CD4-positive, alpha-beta T cell treated with Interleukin-17A for 1 hour (primary cell): ENCODE measurements at places on chromosomes 5 and 9.

DNA sequence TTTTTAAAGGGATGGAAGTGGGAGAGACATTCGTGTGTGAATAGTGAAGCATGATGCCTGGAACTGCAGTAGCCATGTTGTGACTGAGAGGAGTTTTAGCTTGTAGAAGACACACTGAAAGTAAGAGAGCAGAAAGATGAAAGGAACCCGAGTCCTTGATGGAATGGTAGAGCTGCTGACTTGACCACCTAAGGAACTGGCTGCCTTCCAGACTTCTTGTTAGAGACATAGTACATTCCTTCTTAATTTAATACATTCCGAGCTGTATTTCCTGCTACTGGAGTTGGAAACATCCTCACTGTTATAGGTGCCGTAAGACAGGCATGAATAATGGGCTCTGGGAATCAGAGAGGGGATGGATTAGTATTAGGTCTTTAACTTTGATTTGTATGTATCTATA is 7.4 kb downstream of the CER1 start:
- DNase-seq: no peak

DNA sequence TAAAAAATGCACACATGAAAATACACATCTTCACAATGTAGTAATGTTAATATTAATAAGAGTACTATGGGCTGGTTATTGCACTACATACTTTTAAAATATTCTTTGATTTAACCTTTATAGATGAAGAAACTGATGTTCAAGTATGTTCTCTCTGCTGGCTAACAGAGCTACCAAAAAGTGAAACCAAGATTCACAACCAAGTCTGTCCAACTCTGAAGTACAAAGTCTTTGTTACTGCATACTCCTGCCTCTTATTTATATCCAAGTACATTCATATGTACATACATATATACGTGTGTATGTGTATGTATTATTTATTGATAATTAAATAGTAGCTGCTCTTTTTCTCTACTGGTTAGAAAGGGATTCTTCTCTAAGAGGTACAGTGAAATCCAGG is 325.6 kb downstream of the BNC2 start:
- DNase-seq: no peak

DNA sequence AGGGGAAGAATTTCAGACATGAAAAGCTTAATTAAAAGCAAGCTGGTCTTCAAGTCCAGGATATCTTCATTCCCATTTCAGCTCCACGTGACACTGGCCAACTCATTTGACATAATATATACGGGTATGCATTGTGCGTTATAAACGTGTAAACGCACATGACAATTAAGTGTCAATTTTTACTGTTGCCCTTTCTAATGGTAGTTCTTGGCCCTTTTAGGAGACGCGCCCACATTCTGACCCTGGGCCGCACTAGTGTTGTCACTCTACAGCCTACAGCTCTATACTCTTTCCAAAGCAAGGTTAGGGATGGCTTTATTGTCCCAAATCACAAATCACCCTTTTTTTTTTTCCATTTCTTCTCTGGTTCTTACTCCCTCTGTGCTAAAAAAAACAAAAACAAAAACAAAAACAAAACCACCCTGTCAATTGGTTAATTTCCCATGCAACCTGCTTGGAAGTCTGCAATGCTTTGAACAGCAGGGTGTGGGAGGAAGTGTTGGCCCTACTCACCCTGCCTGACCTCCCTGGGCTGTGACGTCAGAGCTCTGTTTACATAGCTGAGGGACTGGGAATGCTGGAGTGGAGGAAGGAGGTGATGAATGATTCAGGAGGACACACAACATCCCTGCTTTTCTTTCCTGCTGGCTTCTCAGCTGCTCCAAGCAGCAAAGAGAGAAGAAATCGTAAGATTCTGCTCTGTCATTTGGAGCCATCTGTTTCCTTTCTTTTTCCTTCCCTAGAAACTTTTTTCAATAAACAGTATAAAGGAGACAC is 19.3 kb downstream of the RFK start:
- no peak for DNase-seq

- no peak for DNase-seq
These were observed 135.4 kb upstream of the GNA14 start for GRCh38 chr9:77783518-77783917.

GRCh38 chr9:109212768-109213167 is 45.7 kb upstream of the FRRS1L start:
- no peak for DNase-seq

DNA sequence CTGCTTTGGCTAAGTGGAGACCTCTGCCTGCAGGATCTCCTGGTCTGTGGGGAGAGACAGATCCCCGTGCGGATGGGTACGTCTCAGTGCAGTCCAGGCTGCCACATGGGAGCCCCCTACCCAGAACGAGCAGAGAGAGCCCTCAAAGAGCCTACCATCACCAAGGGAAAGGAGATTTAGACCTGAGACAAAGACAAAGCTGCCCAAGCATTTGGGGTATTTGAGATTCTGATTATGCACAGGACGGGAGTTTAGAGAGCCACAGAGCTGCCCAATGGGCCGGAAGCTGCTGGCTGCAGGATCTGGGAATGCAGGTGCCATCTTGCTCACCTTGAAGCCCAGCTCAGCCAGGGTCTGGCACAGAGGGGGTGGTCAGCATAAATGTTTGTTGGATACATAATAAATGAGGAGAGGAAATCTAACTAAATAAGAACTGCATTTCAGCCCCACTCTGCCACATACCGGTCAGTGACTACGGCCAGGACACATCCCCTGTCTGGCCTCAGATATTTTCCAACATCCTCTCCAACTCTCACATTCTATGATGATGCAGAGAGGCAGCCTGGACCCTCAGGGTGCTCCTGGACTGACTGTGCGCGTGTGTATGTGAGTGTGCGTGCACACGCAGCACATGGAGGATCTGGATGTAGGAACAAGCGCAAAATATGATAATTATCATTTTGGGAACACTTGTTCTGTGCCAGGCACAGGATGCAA is 157.8 kb downstream of the FGF18 start:
- DNase-seq: no peak
